CD4-positive, alpha-beta T cell treated with Interleukin-12 subunit alpha and Interleukin-12 subunit beta, for 1 hour (primary cell): ENCODE measurements at places on chromosomes 16 and 17.

- no peak for DNase-seq
These were observed 45.1 kb upstream of the ZC3H18 start for GRCh38 chr16:88524973-88525662.

- DNase-seq = no peak
These were observed 21.1 kb downstream of the SMYD4 start for GRCh38 chr17:1808644-1809043.

GRCh38 chr17:35299135-35299534 is 56.3 kb downstream of the SLFN5 start:
- DNase-seq = no peak

- no peak for DNase-seq
These were observed 23.9 kb upstream of the CLEC18A start for GRCh38 chr16:69927056-69927757.

- DNase-seq = peak; percentile 21
These were observed 128.8 kb downstream of the MGAT5B start for GRCh38 chr17:76996741-76997694.

DNA sequence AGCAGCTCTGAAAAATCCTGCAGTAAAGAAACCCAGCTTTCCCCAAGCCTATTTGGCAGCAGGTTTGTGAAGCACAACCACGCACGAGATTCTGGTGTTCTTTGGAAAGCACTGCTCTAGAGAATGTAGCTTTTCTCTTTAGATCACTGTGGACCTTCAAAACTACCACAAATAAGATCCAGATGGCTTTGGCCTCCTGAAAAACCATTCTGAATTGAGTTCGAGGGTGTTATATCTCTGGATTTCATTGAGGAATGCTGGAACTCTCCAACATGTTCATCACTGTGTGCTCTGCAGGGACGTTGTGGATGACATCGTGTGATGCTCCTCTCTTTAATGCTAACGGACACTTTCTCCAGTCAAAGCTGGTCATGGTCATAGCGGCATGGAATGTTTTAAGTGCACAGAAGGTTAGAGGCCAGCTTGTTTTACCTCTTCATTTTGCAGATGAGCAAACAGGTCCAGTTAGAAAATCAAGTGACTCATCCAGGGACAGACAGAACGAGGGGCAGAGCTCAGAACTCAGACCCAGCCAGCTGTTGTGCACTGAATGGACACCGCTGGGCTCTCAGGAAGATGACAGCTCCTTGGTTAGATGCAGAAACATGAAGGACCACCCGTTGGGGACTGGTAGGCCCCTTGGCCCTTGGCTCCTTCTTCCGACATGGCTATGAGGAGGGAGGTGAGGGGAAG is 37.2 kb downstream of the CCDC42 start:
- no peak for DNase-seq

GRCh38 chr17:65051922-65052321 is 4.6 kb downstream of the GNA13 start:
- no peak for DNase-seq

DNA sequence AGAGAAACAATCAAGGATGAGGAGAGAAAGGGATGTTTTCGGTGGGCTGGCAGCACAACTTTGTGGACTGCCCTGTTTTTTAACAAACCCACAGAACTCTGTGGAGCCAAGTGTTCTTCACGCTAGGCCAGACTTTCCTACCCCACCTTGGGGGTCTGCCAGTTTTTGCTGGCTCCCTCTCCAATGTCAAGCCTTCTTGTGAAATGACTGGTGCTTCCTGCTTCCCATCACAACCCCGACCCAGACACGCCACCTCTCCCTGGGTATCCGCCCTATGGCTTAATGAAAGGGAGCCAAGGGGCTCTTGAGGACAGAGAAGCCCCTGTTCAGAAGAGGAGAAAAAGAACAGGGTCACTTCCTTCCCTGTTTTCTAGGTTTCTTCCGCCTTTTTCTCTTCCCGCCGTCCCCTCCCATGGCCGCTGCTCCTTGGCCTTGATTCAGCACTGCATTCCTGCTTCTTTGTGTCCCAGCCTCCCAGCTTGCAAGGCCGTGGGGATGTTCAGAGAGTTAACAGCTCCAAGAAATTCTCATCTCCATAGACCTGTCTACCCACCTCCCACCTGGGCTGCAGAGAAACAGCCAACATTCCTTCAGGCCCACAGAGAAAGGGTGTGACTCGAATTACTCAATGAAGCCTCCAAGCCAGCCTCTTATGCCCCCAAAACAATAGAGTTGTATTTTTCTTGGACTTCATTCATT is 16.5 kb upstream of the SOX9 start:
- DNase-seq = no peak

DNA sequence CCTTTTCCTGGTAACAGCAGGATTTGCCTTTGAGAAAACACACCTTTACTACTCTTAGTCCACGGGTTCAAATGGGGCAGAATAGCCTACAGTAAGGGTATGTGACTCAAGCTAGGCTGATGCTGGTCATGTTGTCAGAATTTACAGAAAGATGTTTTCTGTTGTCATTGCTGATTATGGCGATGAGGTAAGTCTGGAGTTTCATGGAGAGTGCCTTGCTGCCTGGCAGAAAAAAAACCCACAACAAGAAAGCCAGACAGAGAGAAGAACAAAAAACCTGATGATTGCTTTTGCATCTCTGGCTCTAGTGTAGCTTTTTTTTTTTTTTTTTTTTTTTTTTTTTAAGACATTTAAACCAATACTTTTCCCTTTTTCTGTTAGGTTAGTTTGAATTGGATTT is 47.9 kb downstream of the SLC6A4 start:
- DNase-seq = no peak

GRCh38 chr17:30557916-30558685 is 80.9 kb downstream of the GOSR1 start:
- DNase-seq = no peak

DNA sequence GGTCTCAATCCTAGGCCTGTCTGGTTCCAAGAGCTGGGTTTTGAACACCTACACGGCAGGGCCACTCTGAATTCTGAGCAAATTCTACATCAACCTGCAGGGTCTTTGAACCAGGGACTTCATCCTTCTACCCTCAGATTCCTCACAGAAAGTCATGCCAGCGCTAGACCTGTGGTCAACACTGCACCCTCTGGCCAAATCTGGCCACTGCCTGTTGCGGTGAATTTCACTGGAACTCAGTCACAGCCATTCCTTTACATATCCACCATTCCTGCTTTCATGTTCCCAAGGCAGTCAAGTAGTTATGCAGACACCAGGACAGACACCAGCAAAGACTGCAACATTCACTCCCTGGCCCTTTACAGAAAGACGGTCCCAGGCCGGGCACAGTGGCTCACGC is 144.6 kb downstream of the C16orf95 start:
- DNase-seq = no peak

- DNase-seq = no peak
These were observed 62.3 kb downstream of the MARCHF10 start for GRCh38 chr17:62745806-62746205.
